Right ventricle myocardium superior (tissue), 1 donor: ENCODE measurements at places on chromosomes 7 and 10.

DNA sequence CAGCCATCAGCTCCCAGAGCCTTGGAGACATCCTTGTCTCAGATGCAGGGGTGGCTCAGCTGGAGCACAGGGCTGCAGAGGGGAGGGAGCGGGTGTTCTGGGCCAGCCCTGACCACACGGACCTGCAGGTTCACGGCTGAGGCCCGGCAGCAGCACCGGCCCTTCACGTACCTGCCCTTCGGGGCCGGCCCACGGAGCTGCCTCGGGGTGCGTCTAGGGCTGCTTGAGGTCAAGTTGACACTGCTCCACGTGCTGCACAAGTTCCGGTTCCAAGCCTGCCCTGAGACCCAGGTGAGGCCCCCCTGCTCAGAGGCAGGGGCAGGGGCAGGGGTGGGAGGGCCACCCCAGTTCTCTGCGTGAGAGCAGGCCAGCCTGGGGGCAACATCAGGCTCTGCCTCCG is 45.2 kb downstream of the PARP12 start:
- no peak for DNase-seq

DNA sequence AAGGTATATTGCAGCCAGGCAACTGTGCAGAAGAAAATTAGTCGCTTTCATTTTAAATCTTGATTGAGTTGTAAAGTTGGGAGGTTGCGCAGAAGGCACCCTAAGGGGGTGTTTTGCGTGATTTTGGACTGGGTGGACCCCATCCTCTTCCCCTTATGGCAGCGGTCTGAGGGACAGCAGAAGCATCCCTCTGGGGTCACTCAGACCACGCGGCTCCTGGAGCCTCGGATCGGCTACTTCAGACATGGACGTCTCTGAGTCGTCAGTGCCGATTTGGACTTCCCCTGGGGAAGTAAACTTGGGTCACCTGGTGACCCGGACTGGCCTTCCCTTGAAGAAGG is 639.0 kb upstream of the DPP6 start:
- no peak for DNase-seq

DNA sequence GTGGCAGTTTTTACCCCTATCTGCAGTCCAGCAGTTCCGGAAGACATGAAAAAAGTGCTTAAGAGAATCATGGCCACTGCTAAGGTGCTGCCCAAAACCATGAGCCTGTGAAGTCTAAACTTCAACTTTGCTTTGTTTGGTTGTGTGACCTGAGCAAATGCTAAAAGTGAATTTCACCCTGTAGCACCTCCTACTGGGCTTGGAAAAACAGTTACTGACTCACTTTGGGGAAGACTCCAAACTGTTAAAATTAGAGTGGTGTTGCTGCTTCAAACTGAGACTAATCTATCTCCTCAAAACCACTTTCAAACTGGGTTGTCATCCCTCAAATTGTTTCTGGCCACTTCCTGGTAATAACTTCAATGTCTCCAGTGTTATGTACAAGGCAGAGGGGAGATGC is 21.3 kb downstream of the MKX start:
- no peak for DNase-seq

GRCh38 chr7:55132890-55133551 is 114.2 kb downstream of the EGFR start:
- DNase-seq, result no peak

DNA sequence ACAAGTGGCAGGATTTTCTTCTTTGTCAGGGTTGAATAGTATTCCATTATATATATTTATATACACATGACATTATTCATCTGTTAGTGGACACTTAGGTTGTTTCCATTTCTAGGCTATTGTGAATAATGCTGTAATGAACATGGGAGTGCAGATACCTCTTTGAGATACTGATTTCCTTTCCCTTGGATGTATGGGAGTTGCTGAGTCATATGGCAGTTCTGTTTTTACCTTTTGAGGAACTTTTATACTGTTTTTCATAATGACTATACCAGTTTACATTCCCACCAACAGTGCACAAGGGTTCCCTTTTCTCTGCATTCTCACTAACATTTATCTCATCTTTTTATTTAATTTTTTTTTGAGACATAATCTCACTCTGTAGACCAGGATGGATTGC is 1.8 kb upstream of the CLCN1 start:
- DNase-seq, result no peak

GRCh38 chr7:114085592-114086501 is 167.0 kb upstream of the PPP1R3A start:
- DNase-seq, result peak; percentile 87

- no peak for DNase-seq
These were observed 180.8 kb downstream of the PRKCQ start for GRCh38 chr10:6399231-6399741.
